ENCODE measurements at places on chromosomes 1 and 21. TPM values are rescaled to one million over a fixed set of nuclear protein-coding genes. Genes with fewer than 3 reads are reported as not detected.

The RNU1-2 gene
- 907 TPM for total RNA-seq

The NUAK2 gene
- total RNA-seq: 1.6 TPM

The OR2L3 gene
- not detected for total RNA-seq

The GUCA2B gene
- total RNA-seq: not detected

The FCRL1 gene
- total RNA-seq: not detected

The THEM5 gene
- total RNA-seq: not detected

The PINK1 gene
- total RNA-seq: 4.7 TPM

The RNU1-3 gene
- total RNA-seq: 907 TPM

The RGS8 gene
- total RNA-seq: not detected

The SPAG17 gene
- total RNA-seq: not detected

The ZBTB37 gene
- total RNA-seq: 7.7 TPM

The RGL1 gene
- 1.6 TPM for total RNA-seq

The FMO2 gene
- not detected for total RNA-seq

The TMED5 gene
- 38.1 TPM for total RNA-seq

The L1TD1 gene
- total RNA-seq: not detected

The ALX3 gene
- total RNA-seq: not detected

The SLC26A9 gene
- total RNA-seq: not detected

The NUP210L gene
- total RNA-seq: not detected

The FAM72D gene
- 13.4 TPM for total RNA-seq

The OR14I1 gene
- not detected for total RNA-seq

The SSX2IP gene
- 9.4 TPM for total RNA-seq

The FOXO6 gene
- 0.21 TPM for total RNA-seq

The ECM1 gene
- total RNA-seq: 1.3 TPM

The SHE gene
- total RNA-seq: not detected

The RSPO1 gene
- total RNA-seq: not detected

The SPRR1A gene
- not detected for total RNA-seq

The RGS13 gene
- total RNA-seq: not detected

The CBS gene
- 14.1 TPM for total RNA-seq

The VHLL gene
- total RNA-seq: not detected

The MROH9 gene
- total RNA-seq: not detected

The KRTAP13-2 gene
- not detected for total RNA-seq

The SLAMF9 gene
- total RNA-seq: not detected

The COL16A1 gene
- total RNA-seq: not detected

The CFHR3 gene
- not detected for total RNA-seq

The CFH gene
- 0.70 TPM for total RNA-seq

The TTC22 gene
- 2.1 TPM for total RNA-seq

The HMCN1 gene
- under 0.01 TPM for total RNA-seq

The MMP23B gene
- 2.1 TPM for total RNA-seq

The HES3 gene
- not detected for total RNA-seq

The ADORA3 gene
- total RNA-seq: not detected

The KMO gene
- total RNA-seq: 0.42 TPM
